Activated CD4-positive, alpha-beta memory T cell treated with anti-CD3 and anti-CD28 coated beads for 36 hours (primary cell): ENCODE measurements at places on chromosomes 3 and 15.

DNA sequence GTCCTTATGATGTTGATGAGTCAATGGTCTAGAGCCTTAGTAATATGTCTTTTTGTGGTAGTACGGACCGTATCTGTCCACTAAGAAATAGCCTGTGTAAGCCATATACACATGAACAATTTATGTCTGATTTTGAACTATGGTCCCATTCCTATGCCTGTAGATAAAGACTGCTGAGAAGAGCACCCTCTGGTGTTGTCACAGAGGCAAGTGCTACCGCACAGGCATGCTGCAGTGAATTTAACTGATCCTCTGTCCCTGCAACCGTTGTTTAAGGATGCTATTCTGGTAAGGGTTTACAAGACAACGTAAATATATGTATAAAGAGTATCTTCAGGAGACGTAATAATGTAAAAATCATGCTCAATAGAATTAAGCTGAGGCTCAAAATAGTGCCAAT, 170.7 kb downstream of the UBE3A start:
- no peak for DNase-seq

GRCh38 chr3:123379041-123379830, 69.7 kb downstream of the ADCY5 start:
- no peak for DNase-seq

GRCh38 chr15:57160823-57161560, 215.3 kb upstream of the CGNL1 start:
- DNase-seq = no peak

DNA sequence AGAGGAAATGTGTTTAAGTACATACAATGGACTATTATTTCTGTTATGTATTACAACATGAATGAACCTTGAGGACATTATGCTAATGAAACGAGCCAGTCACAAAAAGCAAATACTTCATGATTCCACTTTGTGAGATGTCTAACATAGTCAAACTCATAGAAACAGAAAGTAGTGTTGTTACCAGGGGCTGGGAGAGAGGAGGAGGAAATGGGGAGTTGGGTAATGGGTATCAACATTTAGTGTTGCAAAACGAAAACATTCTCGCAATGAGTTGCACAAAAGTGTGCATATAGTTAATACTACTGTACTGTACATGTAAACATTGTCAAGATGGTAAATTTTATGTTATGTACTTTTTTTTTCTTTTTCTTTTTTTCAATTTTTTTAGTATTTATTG, 194.3 kb downstream of the IL5RA start:
- no peak for DNase-seq

DNA sequence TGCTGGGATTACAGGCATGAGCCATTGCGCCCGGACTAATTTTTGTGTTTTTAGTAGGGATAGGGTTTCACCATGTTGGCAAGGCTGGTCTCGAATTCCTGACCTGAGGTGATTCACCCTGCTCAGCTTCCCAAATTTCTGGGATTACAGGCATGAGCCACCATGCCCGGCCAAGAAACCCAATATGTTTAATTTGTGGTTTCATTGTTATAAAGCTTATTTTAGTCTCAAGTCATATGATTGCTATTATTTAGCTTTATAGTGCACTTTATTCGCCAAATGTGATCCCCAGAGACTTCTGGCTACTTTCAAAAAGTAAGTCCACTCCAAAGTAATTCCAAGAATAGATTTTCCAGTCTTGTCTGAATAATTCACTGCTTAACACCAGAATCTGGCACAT, 19.3 kb upstream of the SLC4A7 start:
- no peak for DNase-seq

DNA sequence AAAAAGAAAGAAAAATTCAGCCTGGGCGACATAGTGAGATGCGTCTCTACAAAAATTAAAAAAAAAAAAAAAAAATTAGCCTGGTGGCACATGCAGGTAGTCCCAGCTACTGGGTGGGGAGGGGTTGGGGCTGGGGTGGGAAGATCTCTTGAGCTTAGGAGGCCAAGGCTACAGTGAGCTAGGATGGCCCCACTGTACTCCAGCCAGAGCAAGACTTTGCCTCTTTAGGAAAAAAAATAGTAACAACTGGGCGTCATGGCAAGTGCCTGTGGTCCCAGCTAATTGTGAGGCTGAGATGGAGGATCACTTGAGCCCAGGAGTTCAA, 23.9 kb upstream of the PPP4R2 start:
- no peak for DNase-seq

GRCh38 chr3:12905316-12906071, 64.1 kb upstream of the RPL32 start:
- no peak for DNase-seq

DNA sequence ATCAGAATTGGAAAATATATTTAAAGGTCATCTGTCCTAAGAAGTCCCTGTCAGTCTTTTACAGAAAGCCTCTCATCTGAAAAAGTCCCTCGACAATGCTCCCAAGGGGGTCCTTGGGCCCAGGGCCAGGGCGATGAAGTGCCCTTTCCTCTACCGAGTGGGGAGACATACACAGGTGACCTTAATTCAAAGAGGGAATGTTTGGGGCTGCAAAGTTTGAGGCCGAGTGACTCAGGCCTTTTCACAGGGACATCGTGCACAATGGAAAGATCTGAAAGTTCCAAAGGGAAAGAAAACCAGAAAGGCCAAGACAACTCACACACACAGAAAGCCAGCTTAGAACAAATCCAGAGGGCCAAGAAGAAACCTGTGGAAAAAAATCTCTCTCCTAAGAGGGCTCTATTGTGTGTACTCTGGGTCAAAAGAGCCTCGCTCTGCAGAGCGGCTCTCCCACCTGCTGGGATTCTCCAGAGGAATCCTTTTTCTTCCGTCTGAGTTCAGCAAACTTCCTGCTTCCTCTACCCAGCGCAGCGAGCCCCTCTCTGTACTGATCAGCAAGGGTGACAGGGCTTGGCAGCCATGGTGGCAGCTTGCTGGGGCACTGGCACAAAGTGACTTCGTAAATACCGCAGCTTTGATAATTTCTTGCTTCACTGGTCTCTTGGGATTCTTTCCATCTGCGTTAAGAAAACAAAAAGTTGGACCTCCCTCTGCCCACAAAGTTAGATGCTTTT, 259.1 kb downstream of the OPA1 start:
- no peak for DNase-seq

DNA sequence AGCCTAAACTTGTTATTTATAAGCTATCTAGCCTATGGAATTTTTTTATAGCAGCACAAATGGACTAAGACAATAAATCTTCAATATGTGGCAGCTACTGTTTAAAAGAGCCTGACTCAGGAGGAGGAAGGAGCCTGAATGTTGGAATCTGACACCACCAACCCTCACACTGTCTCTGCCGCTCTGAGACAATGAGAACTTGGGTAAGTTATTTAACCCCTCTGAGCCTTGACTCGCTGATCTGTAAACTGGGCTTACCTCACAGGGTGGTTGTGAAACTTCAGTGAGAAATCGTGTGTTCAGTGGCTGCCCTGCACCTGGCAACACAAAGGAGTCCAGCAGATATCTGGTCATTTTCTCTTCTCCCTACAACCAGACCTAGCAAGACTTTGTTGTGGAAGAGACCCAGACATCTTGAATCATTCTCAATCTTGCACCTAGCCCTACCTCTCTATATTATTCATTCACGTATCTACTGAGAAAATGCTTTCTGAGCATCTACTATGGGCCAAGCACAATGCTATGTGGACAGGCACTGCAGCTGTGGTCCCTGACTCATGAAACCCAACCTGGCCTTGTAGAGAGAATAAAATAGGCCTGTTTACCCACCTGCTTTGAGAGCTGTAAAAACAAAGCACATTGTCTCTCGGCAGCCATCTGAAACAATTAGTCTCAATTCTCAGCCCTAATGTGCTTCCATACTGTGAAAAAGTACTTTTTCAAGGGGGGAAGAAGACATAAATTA, 81.9 kb upstream of the SLC25A36 start:
- no peak for DNase-seq

DNA sequence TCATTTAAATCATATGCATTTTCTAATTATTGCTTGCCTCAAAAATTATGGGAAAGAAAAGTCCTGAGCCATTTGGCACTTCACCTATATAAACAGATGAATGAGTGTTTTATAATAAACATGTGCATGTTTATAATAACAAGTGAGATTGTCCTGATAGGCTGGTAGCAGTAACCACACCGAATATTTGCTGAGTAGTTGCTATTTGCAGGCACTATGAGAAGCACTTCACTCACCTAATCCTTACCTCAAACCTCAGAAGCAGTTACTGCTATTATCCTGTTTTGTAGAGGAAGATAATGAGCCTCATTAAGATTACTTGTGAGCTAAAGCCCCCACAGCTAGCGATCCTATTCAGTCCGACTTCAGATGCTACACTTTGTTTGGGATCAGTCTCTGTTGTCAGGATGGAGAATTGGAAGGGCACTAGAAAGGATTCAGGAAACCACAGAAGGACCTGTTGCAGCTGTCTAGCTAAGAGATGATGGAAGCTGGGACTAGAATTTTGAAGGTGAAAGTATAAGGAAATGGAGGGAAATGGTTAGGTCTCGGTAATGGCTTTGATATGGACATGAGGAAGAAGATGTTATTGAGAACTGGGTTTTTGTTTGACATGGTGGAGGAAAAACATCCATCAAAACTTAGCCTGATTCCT, 28.4 kb upstream of the MAGI1 start:
- DNase-seq = no peak

- no peak for DNase-seq
These were observed 966 bp downstream of the ALAS1 start for GRCh38 chr3:52198643-52199608.

DNA sequence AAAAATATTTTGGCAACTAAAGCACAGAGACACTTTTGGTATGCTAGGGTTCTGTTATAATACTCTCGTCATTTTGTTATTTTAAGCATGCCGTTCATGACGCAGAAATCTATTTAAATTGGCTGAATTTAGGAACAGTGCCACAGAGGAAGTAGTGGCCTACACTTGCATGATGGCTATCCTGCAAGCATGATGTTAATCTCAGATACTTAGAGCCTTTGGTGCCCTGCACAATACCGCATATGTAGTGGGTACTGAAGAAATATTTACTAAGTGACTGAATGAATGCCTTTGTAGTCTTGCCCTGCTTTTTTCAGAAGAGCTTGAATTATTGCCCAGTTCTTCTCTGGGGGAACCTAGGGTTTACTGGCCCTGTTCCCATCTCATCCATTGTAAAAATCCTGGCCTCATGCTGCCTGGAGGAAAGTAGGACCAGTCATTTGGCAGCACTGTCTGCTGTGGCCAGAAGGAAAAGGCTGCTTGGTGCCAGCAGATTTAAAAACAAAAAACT, 79.0 kb downstream of the SERPINI1 start:
- DNase-seq = no peak

DNA sequence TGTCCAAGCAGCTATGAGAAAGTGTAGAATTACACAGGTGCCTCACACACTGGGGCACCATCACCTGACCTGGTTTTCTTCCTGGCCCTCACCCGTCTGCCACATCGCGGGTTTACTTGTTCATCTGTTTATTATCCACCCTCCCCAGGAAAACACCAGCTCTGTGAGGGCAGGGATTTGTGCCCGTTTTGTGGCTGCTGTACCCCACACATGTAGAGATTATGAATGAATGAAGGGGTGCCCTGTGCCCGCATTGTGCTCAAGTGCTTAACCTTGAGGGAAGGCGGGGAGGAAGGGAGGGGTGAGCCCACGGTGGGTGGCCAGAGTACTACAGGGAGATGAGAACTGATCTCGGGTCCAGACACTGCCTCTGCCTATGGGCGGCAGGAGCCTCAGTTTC, 108.4 kb downstream of the WNT7A start:
- peak; percentile 3 for DNase-seq

DNA sequence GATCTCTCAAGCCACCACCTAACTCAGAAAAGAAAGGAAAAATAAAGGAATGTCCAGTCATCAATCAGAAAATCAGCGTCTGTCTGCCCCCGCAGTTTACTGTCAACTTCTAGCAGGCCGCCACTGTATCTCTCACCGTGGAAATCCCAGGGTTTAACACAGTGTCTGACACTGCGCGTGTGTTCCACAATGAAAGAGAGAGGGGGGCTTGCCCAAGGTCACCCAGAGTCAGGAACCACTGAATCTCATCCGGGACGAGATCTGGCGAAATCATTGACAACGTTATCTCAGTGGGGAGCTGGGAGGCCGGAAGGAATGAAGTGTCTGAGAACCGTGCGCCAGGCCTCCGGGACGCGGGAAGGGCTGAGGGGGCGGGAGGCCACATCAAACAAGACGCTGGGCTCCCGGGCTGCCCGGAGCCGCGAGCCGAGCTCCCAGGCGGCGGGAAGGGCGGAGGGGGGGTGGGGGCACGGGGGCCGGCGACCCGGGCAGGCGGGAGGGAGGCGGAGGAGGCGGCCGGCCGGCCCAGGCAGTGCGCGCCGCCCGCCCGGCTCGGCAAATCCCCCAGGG, 2.2 kb upstream of the HES1 start:
- peak; percentile 49 for DNase-seq

DNA sequence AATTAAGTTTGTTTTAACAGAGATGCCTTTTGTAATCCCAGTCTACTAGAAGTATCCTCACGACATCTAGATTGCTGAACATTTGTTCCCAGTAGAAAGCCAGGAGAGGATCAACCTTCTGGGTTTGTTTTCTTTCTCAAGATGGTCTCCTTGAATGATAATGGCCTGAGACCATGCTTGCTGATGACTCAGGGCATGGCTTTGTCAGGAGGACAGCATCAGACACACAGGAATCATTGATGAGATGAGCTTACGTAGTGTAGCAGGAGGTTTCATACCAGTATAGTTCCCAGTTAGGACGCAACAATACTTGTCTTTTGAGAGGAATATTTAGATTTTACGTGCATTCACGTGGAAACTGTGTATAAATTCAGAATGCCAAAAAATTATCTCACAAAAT, 38.6 kb downstream of the ATP1B3 start:
- DNase-seq = no peak

DNA sequence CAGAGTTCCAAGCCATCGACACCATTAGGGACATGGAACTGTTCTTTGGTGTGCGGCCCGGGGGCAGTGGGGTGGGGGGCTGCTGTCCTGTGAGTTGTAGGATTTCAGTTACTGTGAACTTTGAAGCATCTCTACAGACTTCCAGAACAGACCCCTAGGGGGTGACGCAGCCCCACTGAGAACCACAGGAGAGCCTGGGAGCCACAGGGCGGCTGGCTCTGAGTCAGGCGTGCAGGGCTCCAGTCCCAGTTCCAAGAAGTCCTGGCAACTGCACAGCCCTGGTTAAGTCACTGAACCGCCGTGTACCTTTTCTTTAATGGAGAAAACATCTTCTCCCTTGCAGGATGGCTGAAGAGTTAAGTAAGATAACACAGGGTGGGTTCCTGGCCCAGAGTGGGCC, 23.5 kb upstream of the LRTM1 start:
- no peak for DNase-seq

GRCh38 chr3:10708216-10708893, 107.7 kb upstream of the SLC6A11 start:
- DNase-seq = no peak

GRCh38 chr3:128348805-128349531, 117.7 kb downstream of the DNAJB8 start:
- DNase-seq = no peak

DNA sequence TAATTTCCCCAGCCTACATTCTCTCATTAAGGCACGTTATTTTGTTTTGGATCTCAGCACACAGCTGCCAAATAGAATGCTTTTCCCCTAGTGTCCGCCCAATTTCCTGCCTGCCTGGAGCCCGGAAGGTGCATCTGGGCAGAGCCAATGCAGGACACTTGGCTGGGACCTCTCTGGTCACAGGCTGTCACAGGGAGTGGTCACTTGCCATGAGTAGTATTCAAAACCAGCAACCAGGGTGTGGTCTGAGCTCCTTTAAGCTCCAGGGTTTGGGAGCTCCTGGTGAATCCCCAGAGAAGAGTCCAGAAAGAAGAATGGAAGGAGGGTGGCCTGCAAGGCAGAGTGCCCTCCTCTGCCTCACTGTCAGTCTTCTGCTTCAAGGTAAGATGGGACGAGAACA, at the start of gene HTR3C:
Gene HTR3C (plus strand): TSS at position 281 of the 400 bp plus-strand sequence. CDS start 34 bp downstream, at position 315.
- no peak for DNase-seq
